ENCODE measurements at places on chromosomes 6 and 20.
A peak's percentile ranks its signal among the peaks of the same experiment; 100 is the strongest.

DNA sequence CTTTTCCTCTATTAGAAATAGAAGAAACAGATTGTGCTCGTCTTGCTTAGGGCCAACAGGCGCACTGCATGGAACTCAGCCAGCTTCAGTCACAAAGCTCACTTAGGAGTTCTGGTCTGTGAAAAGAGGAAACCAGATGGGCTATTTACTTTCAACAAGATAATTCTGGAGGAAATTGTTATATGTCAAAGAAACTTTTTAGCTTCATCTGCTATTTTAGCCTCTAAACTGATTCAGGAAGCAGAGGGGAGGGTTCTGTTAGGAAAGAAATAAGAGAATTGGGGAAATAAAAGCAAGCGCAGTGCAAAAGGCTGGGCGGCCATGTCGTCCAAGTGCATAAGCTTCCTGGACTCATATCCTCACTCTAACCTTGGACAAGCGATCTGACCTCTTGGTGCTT, 21.3 kb downstream of the PRKN start:
- no peak for DNase-seq

DNA sequence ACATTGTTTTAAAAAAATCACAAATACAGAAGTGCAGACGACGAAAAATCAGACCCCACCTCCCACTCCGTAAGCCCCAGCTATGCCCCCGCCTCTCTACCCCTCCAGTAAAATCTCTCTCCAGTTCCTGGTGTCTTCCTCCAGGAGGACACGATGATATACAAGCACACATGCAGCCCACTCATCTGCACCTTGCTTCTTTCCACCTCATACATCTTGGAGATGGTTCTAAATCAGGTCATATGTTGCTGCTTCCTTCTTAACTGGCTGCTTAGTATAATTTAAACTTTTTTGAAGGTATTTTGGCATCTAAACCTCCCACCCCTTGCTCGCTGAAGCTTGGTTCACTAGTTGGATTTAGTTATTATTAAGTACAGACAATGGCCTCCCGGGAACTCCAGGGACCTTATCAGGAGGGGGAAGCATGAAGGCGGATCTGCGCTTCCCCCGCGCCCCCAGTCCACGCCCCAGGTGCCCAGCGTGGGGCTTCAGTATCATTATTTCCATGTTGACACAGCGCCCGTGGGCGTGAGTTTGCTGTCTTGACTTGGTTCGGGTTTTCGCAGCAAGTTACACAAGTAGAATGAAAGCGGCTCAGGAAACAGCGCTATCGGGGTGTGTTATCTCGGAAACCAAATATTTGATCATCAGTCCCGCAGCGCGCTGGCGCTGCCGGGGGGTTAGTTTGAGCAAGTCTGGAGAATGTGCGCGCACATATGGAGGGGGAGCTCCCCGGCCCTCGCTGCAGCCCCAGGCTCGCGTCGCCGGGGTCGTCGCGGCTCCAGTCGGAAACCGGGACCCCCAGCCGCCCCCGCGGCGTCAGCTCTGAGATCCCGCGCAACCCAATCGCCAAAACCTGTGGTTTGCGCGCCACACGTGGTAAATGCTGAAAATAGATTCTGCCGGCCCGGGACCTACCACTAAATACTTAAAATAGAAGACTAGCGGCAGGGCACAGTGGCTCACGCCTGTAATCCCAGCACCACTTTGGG, 2.3 kb downstream of the BMP7 start:
- DNase-seq: no peak

- DNase-seq: no peak
Observed at GRCh38 chr6:151498327-151498726, 4.5 kb downstream of the CCDC170 start.

- DNase-seq: no peak
Observed at GRCh38 chr20:48387675-48388074, 440.1 kb downstream of the PREX1 start.

GRCh38 chr20:2914160-2914559, 40.9 kb downstream of the PTPRA start:
- DNase-seq: no peak

DNA sequence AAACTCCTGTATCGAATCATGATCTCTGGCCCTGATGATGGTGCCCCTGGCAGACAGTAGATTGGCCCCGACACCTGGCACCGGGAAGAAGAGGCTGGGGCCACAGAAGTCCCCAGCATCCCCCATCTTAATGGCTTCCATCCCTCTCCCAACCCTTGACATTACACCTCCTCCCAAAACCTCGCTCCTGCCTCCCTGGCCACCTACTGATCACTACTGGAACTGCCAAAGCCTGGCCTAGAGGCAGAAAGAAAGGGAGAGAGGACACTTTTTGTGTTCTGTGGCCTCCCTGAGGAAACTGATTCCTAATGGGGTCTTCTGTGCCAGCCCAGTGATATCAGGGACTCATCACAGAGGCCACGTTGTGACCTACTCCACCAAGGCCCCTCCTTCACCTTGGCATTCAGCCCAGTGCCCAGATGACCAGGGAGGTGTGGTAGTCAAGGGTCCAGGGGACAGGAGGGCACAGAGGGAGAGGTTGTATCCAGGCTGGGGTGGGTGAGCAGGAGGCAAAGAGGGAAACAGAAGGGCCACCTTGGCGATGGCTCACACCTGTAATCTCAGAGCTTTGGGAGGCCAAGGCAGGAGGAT, 6.1 kb downstream of the C20orf173 start:
- no peak for DNase-seq

DNA sequence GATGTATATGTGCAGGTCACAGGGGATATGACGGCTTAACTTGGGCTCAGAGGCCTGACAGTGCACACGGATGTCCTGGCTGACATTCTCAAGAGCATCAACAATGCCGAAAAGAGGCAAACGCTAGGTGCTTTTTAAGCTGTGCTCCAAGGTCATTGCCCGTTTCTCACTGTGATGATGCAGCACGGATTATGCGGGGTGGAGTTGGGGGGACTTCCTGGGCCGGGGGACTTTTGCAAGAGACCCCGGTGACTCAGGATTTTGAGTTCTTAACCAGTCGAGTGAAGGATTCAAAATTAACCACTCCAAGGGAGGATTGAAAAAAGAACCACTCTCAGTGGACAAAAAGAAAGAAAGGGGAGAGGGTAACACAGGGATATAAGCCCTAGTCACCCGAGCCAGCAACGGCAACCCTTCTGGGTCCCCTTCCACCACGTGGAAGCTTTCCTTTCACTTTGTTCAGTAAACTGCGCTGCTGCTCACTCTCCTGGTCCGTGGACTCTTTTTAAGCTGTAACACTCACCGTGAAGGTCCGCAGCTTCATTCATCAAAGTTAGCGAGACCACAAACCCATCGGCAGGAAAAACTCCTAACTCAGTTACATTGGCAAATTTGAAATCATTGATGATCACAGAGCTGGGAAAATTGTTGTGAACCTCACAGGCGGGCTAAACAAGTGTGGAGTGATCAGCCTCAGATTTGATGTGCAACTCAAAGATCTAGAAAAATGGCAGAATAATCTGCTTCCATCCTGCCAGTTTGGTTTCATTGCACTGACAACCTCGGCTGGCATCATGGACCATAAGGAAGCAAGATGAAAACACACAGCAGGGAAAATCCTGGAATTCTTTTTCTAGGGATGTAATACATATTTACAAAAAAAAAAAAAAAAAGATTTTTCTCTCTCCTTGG, 199.3 kb downstream of the ARID1B start:
- peak; percentile 35 for DNase-seq

DNA sequence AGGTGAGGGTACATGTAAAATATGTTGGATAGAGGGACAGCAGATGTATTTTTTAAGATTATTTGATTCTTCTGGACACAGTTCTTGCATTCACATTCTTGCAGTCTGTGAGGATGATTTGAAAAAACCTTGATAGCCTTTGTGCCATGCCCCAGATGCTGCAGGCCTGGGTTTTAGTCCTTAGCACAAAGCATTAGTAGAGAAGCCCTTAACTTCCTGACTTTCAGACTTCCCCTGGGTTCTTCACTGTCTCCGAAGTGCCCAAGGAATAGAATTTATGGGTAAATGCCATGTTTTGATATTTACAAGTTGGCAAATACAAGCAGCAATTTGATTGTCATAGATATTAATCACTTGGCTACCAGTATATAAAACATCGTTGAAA, 67.6 kb upstream of the SUPT3H start:
- DNase-seq: peak; percentile 21

DNA sequence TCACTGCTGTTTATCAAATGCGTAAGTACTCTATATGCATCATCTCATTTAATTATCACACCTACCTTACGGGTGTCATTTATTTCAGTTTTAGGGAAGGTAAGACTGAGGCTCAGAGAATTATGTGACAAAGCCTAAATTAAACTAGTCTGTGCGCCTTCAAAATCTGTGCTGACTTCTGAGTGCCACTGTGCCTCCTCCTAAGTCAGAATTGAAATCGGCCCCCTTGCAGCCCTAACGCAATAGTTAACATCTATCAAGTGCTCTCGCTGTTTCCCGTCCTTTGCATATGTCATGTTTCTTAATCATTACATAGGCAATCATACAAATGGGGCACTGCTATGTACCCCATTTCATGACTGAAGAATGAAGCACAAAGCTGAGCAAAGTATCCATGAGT, 79.0 kb upstream of the PDE10A start:
- DNase-seq: no peak

DNA sequence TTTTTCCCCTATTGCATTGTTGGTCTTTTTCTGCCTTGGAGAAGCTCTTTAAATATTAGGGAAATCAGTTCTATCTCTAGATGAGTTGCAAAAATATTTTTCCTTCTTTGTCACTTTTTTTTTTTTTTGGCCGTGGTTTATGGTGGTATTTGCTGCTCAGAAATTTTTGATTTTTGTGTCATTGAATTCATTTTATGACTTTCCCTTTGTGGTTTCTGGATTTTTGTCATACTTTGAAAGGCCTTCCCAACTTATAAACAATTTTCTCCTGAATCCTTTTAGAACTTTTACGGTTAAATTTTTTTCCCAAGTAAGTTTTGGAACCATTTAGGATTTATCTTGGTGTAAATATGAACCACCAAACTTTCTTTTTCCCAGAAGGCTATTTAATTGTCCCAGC, 145.6 kb downstream of the GJA10 start:
- peak; percentile 89 for DNase-seq

- no peak for DNase-seq
Observed at GRCh38 chr6:35057449-35058357, 83.4 kb downstream of the TCP11 start.

- DNase-seq: no peak
Observed at GRCh38 chr20:56755201-56755600, 126.1 kb downstream of the TFAP2C start.

GRCh38 chr20:9214685-9215084, 145.8 kb downstream of the PLCB4 start:
- DNase-seq: no peak

GRCh38 chr20:53069132-53069531, 97.0 kb downstream of the TSHZ2 start:
- DNase-seq: no peak

- DNase-seq: no peak
Observed at GRCh38 chr20:53468587-53468986, 125.1 kb downstream of the ZNF217 start.

DNA sequence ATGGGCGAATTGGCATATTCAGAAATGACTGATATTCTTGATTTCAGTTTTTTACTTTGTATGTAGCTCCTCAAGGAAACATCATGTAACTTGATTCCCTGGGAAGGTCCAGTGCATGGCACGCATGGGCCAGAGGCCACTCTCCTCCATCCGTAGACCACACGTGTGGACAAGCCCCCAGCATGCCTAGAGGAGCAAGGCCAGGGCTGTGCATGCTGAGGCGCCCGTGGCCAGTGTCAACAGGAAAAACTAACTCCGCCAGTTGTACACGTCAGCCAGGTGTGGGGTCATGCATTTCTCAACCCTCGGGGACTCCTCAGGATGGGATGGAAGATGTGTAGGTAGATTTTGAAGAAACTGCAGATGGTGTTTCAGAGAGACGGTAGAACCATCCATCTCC, 37.8 kb upstream of the CD93 start:
- DNase-seq: no peak

DNA sequence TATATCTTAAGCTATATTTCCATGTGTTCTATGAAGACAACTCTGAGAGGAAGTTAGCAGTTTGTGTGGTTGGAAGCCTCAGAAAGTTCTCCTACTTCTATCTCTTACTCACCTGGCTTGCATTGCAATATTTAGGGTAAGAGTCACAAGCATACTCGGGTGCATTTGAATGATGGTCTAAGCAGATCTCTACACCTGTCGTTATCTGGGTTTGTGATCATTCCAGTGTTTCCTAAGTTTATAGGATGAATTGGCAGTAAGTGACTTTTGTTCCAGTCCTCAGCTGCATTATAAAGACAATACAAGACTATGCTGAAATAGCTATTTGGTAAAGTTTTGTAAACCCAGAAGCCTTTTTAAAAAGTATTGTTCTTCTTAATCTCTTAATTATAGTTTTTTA, 36.9 kb downstream of the CBFA2T2 start:
- no peak for DNase-seq

DNA sequence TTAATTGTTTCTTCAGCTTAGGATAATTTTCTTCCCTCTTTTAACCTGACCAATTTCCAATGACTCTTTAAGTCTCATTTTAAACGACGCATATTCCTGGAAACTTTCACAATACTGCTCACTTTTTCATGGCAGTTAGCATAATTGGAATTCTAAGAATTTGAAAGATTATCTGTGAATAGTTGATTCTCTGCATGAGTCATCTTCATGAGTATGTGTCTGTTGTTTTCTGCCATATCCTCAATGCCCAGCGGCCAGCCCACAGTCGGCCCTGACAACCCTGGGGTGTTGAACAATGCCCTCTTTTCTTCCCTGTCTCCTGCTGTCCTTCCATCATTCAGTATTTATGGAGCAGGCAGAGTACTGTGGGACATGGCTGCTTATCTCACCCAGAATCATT, 554.2 kb downstream of the CDH26 start:
- peak; percentile 60 for DNase-seq

GRCh38 chr6:108117427-108118358, 43.2 kb upstream of the OSTM1 start:
- DNase-seq: no peak
